ENCODE measurements at places on chromosomes 2 and 18. TPM values are rescaled to one million over a fixed set of nuclear protein-coding genes. Genes with fewer than 3 reads are reported as not detected.

Gene CCDC178
- total RNA-seq = 0.90 TPM

Gene DNER
- total RNA-seq = 1.8 TPM

Gene GREB1
- under 0.01 TPM for total RNA-seq

Gene DNPEP
- 50.8 TPM for total RNA-seq

Gene RAMP1
- total RNA-seq = 2.1 TPM

Gene PTPRM
- 76.3 TPM for total RNA-seq

- no peak for DNase-seq
Measured at GRCh38 chr2:133080822-133081221, 410.8 kb upstream of the LYPD1 start.

DNA sequence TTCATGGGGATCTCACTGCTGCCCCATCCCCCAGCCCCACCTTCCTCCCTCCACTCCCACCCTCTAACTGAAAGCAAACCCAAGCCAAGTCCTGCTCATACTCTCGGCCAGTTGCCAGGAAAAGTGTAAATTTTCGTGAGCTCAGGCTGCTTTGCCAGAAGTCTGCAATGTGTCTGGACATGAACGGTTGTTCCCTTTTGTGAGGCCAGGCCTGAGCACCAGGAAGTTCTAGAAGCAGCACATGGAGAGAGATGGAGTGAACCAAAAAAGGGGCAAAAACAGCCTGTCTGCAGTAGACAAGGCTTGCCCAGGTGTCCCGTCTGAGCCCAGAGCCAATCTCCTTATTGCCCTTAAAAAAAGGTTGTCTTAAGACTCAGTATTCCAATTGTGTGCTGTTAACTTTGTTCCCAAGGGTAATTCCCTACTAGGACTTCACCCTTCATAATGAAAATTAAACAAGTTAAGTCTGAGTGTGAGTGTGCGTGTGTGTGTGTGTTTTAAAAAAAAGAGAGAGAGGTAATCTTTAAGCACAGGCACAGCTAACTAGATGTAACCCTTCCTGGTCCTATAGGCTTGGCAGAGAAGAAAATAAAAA, 247.1 kb downstream of the BCL11A start:
- peak; percentile 88 for DNase-seq

GRCh38 chr2:60629305-60629662, 75.8 kb upstream of the BCL11A start:
- DNase-seq = no peak

DNA sequence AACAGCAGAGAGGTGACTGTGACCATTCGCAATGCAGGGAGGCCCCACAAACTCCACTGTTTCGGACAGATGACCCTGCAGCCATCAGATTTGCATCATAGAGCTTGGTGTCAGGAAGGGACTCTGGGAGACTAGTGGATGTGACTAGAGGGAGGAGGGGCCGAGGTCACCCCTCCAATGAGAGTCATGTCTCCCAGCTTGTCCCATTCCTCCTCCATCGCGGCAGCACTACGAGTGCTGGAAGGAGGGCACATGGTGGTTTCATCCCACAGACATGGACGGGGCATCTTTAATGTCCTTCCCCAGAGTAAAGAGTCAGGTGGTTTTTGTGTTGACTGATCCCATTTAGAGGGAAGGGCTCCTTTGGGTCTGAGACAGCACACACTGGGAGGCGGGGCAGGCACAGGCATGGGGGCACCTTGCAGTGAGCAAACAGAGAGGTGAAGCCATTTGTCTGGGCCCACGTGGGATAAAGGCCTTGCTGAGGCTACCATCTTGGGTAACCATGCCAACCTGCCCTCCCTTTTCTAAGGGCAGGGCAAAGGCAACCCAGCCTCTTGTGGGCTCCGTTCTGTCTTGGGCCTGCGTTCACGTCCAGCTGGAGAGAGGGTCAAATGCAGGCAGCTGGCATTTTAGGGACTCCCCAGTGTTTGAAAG, 208.1 kb downstream of the ASB1 start:
- no peak for DNase-seq

DNA sequence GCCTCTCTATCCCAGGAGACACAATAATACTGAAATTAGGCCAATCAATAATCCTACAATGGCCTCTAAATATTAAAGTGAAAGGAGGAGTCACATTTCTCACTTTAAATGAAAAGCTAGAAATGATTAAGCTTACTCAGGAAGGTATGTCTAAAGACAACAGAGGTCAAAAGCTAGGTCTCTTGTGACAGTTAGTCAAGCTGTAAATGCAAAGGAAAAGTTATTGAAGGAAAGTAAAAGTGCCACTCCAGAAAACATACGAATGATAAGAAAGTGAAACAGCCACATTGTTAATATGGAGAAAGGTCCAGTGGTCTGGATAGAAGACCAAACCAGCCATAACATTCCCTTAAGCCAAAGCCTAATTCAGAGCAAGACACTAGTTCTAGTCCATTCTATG, 9.5 kb downstream of the SESTD1 start:
- no peak for DNase-seq

DNA sequence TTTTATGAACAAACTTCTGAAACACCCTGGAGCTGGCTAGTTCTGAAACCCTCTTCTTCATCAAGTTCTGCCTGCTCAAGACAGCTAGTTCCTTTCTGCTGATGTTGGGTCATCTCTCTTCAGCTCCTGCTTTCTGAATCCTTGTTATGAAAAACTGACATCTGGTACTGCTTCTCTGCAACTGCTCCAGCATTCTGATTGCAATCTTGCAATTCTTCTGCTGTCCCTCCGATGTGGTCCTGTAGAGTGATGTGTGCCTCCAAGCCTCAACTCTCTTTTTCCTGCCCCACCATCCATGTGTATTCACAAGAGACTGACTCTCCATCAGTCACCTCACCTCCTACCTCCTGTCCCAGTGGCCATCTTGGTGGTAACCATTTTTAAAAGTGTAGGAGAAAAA, 21.8 kb downstream of the COL6A3 start:
- no peak for DNase-seq

DNA sequence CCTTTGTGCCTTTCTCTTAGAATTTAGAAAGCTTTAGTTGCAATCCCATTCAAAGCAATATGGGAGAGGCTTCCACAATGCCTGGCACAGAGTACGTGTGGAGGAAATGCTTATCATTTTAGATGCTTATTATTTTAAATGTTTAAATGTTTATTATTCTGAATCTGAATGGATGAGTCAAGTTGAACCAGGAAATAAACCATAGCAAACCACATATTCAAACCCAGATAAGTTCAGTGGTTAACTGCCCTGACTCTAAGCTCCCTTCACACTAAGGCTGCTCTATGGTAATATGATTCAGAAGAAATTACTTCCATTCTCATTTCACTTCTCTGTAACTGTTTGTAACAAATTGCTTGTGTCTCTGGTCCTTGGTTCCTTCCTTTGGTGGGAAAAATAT, 5.2 kb upstream of the PPP4R1 start:
- peak; percentile 71 for DNase-seq

DNA sequence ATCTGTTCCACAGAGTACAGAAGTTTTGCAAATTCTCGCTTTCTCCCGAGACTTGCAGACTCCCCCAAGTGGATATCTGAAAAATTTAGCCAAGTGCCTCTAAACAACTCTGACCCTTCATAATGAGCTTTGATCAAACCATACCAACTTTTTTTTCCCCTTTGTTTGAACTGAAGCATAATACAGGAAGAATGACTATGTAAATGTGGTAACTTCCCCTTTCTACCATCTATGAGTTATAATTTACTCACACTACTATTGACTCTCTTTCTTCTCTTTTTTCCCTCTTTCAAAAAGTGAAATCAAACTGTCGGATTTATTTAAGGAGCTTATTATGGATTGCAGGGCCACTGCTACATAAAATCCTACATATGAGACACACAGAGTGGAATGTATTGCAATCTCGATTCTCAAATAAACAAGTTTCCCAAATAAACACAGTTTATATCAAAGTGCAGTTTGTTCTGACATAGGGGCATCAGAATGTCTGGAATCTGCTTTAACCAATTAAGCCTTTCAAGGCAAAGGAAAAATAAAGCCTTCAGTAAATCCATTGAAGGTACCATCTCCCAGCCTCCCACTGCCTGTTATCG, 1.4 kb upstream of the ZNF804A start:
- peak; percentile 61 for DNase-seq

DNA sequence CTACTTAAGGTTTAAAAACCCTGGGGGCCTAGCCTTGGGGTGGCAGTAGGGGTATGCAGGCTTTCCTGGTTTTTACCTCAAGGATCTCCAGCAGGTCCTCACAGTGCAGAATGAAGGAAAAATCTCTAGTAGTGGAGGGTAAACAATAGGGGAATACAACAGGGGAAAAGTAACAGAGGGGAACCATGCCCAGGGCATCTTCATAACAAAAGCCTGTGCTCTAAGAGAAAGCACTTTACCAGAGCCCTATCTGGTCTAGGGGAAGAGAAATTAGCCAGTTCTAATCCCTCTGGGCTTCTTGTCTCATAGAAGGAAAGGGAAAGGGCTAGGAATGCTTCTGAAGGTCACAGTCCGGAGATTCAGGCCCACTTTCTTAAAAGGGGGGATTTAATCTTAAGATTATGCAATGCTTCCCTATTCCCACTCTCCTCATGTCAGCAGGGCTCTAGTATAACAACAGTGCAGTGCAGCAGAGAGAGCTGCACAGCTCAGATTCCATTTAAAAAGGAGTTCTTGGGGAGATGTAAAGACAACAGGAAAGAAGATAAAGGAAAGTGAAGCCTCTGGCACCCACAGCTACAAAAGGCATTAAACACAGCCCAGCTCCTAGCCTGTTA, 149.0 kb upstream of the CYP1B1 start:
- DNase-seq = no peak

DNA sequence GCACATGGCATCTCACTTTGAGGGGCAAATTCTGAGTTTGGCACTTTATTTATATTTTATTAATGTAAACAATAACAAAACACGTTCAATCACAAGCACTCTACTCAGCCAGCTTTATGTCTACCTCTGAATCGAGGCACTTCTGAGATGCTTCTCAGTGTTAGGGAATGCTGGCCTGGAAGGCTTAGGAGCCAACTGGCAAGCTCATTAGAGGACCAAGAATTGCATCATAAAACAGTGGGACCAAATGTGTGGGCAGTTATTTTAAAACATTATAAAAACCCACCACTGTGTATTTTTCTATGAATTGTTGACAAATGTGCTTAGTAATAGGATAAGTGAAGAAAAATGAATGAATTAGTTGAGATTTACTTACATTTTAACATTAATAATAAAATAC, 46.8 kb upstream of the SMIM21 start:
- no peak for DNase-seq

Measured in bronchial epithelial cell (primary cell).